ENCODE measurements at places on chromosomes 12 and 14.

- DNase-seq, result no peak
These were observed 9.1 kb downstream of the OR6S1 start for GRCh38 chr14:20632448-20632830.

DNA sequence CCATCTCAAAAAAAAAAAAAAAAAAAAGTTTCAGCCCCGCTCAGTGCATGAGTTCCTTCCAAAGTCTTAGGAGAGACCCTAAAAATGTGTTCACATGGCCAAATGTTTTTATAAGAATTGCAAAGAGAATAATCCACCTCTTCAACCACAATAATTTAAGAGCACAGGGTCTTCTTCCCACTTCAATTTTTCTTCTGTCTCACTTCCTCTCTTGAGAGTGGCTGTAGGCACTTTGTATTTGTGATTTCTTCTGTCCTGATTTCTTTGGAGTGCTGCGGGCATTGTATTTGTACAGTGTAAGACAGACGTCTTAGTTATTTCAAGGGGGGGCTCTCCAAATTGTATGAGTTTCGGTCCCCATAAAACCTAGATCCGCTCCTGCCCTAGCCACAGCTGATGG lies 58.3 kb downstream of the C12orf56 start:
- DNase-seq, result no peak

DNA sequence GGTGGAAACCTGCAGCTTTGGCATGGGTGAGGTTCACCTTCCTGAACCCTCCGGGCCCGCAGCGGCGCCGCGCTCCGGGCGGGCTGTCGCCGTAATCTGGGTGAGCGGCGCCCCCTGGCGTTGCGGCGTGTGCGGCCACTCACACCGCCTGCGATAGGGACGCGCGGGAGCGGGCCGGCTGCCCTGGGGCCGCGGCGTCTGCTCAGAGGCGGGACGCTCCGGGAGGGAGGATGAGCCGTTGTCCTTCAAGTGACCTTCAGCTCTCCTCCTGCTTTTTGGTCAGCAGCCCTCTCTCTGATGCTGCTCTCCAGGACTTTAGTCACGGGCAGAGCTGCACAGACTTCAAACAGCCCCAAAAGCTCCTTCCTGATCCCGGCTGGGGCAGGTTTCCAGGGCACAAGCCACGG lies 211.7 kb upstream of the FKBP4 start:
- peak; percentile 42 for DNase-seq

DNA sequence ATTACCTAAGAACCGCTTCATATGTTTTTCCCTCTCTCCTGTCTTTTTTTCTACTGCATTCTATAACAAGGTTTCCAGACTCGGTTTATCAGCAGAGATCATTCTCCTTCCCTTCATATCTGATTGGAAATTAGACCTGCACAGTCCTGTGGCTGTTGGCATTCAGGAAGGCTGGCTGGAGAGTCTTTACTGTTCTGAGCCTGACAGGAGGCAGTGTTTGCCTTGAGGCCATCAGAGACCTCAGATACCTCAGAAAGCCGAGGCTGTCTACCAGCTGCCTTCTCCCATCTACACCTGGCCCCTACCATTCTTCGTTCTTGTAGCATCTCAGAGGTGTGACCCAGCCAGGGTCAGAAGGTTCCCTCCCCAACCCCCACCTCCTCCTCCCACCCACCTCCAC lies 182.0 kb downstream of the CAND1 start:
- no peak for DNase-seq

GRCh38 chr12:110744151-110744571 lies 1.5 kb upstream of the PPP1CC start:
- no peak for DNase-seq

GRCh38 chr14:76531821-76532318 lies 155.9 kb downstream of the ESRRB start:
- DNase-seq, result no peak

All from NCI-H2029 (cell line).